ENCODE measurements at places on chromosomes 11 and 22. TPM values are rescaled to one million over a fixed set of nuclear protein-coding genes. Genes with fewer than 3 reads are reported as not detected.

Gene OSBP2
- total RNA-seq: 3.9 TPM

Gene SOX10
- 2.6 TPM for total RNA-seq

Gene TXN2
- total RNA-seq: 42.3 TPM

Gene ST14
- 3.6 TPM for total RNA-seq

Gene PIK3C2A
- 110 TPM for total RNA-seq

Gene LDHAL6A
- total RNA-seq: not detected

Gene CSRP3
- not detected for total RNA-seq

Gene CCDC81
- total RNA-seq: 3.1 TPM

Gene SYCE3
- total RNA-seq: not detected

Gene IL17REL
- not detected for total RNA-seq

Gene KREMEN1
- 19.1 TPM for total RNA-seq

Gene TYR
- not detected for total RNA-seq

Gene ASPHD2
- total RNA-seq: 2.6 TPM

- no peak for DNase-seq
These were observed 4.2 kb downstream of the LMO1 start for GRCh38 chr11:8259306-8259959.

DNA sequence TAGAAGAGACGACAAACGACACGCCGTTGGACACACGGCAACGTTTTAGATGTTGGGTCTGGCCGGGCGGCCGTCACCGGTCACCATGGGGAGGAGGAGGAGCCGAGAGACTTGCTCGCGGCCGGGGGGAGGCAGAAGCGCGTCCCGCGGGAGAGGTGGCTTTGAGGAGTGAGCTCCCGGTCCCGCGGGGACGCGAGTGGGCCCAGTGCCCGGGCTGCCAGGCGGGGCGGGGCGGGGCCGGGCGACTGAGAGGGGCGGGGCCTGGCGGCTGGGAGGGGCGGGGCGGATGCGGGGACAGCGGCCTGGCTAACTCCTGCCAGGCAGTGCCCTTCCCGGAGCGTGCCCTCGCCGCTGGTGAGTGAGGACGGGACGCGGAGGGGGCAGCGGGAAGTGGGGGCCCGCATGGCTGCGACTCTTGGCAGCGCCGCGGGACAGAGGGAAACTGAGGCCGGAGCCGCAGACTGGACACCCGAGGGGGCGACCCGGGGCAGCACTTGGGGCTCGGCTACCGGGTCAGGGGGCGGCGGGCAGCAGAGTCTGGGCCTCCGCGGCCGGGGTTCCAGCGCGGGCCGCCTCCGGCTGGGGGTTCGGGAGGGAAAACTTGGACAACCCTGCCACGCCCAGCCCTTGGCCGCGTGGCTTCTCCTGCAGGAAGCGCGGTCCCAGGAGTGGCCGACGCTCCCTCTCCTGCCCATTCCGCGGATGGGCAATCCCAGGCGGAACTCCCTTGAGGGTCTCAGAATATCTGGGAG, at the start of gene TSPO:
Gene TSPO (plus strand): TSS at position 309 of the 752 bp plus-strand sequence. CDS start 7,680 bp downstream, outside the sequence.
- peak; percentile 95 for DNase-seq

DNA sequence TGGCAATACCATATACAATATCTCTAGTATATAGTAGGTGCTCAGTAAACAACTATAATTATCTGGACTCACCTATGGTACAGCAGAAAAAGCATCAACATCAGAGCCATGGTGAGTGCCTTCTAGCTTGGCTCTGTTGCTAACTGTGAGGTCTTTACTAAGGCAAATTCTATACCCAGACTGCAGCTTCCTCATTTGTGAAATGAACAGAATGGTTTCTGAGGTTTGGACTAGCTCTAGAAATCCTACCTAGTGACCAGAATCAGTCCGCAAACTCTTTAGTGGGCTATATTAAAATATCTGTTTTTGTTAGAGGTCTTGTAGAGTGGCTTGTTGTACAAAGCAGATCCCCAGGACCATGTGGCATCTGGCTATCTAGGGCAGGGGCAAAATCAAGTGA, 3.7 kb downstream of the MS4A1 start:
- DNase-seq: no peak

DNA sequence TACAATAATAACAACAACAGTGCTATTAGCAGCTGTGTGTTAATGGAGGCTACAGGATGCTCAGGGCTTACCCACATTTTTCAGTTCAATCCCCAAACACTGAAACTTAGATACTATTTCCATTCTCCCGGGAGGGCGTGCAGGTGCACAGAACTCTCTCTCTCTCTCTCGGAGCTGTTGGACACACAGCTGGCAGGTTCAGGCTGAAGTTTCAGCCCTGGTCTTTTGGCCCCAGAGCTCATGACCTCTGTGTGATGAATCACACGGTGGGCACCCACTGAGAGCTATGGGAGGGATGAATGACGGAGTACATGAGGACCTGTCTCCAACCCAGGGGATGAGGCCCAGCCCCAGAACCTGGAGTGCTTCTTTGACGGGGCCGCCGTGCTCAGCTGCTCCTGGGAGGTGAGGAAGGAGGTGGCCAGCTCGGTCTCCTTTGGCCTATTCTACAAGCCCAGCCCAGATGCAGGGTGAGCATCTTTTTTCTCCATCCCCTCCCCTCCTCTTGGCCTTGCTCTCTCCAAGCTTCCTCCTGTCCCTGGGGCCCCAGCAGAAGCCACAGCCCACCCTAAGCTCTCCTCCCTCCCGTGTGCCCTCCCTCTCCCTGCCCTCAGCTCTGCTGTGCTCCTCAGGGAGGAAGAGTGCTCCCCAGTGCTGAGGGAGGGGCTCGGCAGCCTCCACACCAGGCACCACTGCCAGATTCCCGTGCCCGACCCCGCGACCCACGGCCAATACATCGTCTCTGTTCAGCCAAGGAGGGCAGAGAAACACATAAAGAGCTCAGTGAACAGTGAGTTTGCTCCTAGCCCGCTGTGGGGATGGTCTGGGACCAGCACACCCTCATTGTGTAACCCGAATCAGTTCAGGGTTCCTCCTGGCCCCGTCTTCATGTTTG, 16.9 kb downstream of the CSF2RB start:
- DNase-seq: no peak

DNA sequence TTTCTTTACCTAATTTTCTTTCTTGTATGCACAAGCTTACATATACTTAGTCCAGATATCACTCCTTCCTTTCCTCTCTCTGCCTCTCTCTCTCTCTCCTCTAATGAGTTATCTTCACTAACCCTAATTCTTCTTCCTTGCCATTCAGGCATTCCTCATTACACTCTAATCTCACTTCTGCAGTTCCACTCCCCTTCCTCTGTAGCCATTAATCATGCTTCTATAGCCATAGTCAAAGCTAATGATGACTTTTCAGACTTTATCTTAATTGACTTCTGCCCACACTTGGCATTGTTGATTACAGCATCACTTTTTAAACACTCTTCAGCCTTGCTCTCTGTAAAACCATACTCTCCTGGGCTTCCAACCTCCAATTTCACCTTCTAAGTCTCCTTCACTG, 35.3 kb upstream of the SC5D start:
- no peak for DNase-seq

GRCh38 chr22:25051073-25051472, 98.6 kb downstream of the KIAA1671 start:
- DNase-seq: no peak

GRCh38 chr22:33984656-33985285, 64.5 kb upstream of the LARGE1 start:
- DNase-seq: no peak

DNA sequence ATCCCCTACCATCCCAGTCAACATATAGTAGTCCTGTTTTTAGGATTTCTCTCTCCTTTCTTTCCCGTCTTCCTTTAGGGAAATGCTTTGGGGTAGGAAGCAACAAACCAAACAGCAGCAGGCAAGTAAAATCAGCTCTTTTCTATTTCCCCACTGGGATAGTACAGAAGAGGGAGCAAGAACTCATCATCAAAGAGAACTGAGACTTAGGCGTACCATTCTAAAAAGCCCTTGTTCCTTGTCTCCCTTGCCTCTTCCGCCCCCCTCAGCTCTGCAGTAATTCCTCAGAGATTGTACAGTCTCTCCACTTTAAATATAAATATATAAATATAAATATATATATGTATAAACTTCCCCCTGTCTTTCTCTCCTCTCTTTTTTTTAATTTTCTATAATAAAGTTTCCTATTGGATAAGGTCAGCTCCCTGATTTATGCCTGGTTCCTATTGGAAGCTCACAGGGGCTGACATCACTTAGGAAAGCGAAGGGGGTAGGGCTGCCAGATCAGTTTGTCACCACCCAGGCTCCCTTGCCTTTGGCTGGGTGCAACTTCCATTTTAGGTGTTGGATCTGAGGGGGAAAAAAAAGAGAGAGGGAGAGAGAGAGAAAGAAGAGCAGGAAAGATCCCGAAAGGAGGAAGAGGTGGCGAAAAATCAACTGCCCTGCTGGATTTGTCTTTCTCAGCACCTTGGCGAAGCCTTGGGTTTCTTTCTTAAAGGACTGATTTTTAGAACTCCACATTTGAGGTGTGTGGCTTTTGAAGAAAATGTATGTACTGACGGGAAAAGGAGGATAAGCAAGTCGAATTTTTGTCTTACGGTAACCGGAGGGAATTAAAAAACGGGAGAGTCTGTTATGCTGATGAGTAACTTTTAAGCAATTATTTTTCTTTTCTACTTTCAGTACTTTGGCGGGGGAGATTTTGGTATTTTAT, at the start of gene CTNND1:
Gene CTNND1 (plus strand): TSS at position 502 of the 934 bp plus-strand sequence. CDS start 29,677 bp downstream, outside the sequence.
- DNase-seq: peak; percentile 83

GRCh38 chr11:95241681-95242081, 10.7 kb upstream of the SESN3 start:
- no peak for DNase-seq

- no peak for DNase-seq
These were observed 814.5 kb downstream of the OPCML start for GRCh38 chr11:132717824-132718223.

GRCh38 chr11:15967166-15967565, 389.2 kb downstream of the SOX6 start:
- DNase-seq: no peak

- no peak for DNase-seq
These were observed 5.5 kb upstream of the ANKK1 start for GRCh38 chr11:113382121-113382520.

DNA sequence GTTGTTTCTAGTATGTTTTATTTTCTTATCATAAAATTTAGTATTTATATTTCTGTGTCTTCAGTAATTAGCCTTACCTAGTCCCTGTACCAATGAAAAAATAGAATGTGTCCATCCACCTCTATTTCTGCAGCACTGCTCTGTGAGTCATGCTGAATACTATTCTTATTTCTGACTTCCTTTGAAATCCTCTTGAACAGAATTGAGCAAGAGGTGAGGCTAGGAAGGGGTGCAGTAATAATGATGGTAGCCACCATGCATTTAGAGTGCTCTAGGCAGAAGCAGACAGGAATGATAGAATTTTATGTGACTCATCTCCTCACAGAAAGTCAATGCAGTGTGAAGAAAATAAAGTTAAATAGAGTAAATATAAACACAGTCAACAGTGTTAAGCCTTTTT, 60.0 kb downstream of the OR10A6 start:
- no peak for DNase-seq

DNA sequence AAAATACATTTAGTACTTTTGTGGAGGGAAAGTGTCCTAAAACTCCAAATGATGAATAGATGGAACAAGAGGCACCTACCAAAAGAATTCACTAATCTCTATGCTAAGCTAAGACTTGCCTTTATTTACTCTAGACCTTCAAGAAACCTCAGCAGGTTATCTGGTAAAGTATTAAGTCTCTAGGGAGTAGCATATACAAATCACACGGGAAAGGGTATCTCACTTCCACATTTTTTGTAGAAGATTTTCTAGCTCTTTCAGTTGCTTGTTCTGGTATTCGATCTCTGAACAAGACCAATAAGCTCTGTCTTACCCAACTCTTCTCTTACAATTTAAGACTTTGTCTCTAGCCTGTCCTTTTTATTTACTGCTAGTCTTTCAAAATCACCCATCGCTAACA, 18.1 kb upstream of the CADM1 start:
- no peak for DNase-seq

GRCh38 chr11:118618991-118619375, 11.6 kb downstream of the PHLDB1 start:
- peak; percentile 87 for DNase-seq

- no peak for DNase-seq
These were observed 125.3 kb downstream of the MORC2 start for GRCh38 chr22:30843245-30843644.

GRCh38 chr11:17171916-17172315, 35.9 kb downstream of the PIK3C2A start:
- DNase-seq: no peak

DNA sequence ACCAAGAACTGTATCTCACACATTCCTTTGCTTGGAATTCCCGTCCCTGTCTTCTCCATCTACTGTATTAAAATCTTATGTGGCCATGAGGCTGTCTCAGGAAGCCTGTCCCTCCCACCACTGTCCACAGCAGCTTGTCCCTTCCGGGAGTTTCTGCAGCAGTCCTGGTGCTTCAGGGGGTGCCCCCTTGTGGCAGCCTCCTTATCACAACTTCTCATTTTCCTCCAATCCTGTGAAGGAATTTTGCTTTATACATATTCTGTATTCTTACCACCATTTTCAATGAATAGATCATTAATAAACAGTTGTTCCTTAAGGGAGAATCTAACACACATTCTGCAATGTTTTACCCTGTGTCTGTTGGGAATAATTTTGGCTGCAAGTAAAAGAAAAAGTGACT, 220.4 kb upstream of the RAG2 start:
- no peak for DNase-seq

GRCh38 chr22:17047656-17048055, 37.1 kb upstream of the IL17RA start:
- no peak for DNase-seq

GRCh38 chr11:76371170-76371569, 9.8 kb downstream of the THAP12 start:
- DNase-seq: no peak

- no peak for DNase-seq
These were observed 25.9 kb upstream of the HTATIP2 start for GRCh38 chr11:20337526-20338154.

DNA sequence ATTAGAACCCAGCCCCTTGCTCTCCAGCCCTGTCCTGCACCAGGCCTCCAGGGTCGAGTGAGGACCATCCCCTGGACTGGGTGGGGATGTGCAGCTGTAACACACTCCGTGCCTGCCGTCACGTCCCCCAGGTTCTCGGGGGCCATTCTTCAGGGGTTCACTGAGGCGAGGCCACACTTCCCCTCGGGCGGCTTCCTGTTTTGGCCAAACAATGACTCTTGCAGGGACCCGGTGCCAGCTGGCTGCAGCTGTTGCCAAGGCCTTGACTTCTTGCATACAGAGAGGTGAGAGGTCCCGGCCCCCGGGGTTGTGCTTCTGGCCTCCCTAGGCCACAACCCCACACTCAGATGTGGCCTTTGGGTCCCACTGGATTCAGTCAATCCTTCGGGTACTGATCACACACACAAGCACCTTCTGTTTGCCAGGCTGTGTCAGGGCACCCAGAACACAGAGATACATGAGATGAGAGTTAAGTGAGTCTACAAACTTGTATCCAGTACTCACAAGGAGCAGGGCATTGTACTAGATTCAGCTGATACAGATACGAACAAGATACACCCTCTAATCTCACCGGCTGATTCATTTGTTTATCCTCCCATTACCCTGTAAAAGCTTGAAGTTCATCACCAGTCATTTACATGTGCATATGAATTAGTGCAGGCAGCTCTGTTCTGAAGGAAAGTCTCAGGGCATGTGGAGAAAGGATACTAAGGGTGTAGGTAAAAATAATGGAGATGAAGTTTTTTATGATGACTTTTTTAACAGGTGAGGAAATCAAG, 32.9 kb downstream of the LRRC32 start:
- DNase-seq: peak; percentile 86

- no peak for DNase-seq
These were observed 41.6 kb downstream of the WEE1 start for GRCh38 chr11:9615031-9615451.

GRCh38 chr11:68783216-68783821, 32.0 kb upstream of the TESMIN start:
- no peak for DNase-seq
